CD4-positive, alpha-beta memory T cell (primary cell): ENCODE measurements at places on chromosomes 12 and 14. TPM values are rescaled to one million over a fixed set of nuclear protein-coding genes. Genes with fewer than 3 reads are reported as not detected.

DNA sequence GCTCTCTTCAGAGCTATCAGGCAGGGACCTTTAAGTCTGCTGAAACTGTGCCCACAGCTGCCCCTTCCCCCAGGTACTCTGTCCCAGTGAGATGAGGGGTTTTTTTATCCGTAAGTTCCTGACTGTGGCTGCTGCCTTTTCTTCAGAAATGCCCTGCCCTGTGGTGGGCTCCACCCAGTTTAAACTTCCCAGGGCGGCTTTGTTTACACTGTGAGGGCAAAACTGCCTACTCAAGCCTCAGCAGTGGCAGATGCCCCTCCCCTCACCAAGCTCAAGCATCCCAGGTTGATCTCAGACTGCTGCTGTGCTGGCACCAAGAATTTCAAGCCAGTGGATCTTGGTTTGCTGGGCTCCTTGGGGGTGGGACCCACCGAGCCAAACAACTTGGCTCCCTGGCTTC lies 46.9 kb upstream of the SLC16A7 start:
- no peaks in the 10 kb centered on the region for H3K27me3 ChIP-seq
- H3K36me3 ChIP-seq: no peaks in the 10 kb centered on the region
- H3K27ac ChIP-seq: no peak overlapping the region
- H3K4me3 ChIP-seq: no peak overlapping the region
- no peak for DNase-seq

DNA sequence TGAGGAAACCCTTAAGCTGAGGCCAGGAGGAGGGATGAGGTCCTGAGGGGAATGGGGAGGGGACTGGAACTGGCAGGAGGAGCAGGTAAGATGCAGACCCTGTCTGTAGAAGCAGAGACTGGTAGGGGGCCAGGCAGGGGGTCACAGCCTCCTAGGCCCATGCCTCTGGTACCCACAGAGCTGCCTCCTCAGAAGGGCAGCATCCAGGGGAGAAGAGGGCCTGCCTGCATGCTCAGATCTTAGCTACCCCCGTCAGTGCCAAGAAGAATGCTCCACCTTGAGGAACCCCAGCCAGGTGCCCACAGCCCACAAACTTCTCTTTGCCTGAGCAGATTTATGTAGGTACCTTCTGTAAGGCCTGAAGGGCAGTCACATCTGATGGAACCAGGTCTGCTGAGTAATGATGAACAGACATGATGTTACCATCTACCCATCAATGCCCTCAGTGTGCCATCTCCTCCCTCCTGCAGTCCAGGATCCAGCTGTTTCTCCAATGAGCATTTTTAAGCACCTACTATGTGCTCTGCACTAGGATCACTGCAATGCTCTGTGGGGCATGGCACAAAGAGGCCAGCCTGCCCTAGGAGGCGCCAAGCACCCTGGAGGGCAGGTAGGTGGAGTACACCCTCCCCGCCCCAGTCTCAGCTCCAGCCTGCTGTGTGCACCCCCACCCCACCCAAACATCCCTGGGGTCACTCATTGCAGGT lies 24.8 kb upstream of the ZFP36L1 start:
- H3K4me1 ChIP-seq: peaks cover 93% of the 10 kb centered on the region
- no peaks in the 10 kb centered on the region for H3K36me3 ChIP-seq
- DNase-seq: no peak
- no peaks in the 10 kb centered on the region for H3K27me3 ChIP-seq
- no peak overlapping the region for H3K27ac ChIP-seq

DNA sequence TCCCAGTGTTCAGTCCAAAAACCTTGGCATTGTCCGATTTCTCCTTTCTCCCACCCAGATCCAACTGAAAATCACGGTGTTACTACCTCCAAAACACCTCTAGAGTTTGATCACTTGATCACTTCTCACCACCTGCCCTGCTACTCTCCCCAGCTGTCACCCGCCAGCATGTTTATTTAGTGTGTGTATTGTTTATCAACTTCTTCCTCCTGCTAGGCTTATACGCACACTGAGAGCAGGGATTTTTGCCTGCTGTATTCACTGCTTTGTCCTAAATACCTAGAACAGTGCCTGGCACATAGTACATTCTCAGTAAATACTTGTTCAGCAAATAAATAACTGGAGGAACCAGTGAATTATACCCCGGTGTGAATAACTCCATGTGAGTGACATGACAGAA lies 5.0 kb downstream of the BDKRB1 start:
- H3K27me3 ChIP-seq: no peaks in the 10 kb centered on the region
- no peak for DNase-seq
- no peaks in the 10 kb centered on the region for H3K4me1 ChIP-seq
- no peaks in the 10 kb centered on the region for H3K36me3 ChIP-seq

DNA sequence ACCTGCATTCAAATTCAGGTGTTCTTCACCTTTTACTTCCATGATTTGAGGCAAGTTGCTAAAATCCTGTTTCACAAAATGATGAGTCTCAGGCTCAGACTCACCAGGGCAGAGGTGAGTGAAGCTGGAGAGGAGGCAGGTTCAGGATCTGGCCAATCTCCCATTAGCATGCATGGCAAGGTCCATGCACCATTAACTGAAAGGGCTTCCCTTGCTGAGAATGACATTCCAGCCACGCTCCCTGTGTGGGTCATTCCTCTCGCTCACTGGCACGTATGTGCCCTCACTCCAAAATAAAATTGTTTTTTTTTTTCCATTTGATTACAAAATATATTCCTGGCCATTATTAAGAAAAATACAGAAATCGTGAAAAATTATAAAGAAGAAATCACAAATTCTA lies 257.6 kb downstream of the C12orf75 start:
- no peak for DNase-seq
- H3K27me3 ChIP-seq: no peaks in the 10 kb centered on the region
- H3K4me3 ChIP-seq: no peak overlapping the region

DNA sequence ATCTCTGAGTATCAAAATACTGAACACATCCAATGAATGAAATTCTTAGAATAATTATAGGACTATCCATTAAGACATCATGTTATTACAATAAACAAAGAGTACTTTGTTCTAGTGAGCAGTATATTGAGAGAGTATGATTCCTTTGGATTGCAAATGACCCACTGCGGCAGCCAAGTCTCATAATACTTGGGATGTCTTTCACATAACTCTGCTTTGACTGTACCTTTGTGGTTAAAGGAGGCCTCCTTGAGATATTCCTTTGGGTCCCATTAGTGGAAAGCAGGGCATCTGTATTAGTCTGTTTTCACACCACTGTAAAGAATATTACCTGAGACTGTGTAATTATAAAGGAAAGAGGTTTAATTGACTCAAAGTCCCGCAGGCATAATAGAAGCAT lies 593.8 kb downstream of the TRHDE start:
- no peak overlapping the region for H3K4me3 ChIP-seq
- no peaks in the 10 kb centered on the region for H3K4me1 ChIP-seq
- no peaks in the 10 kb centered on the region for H3K36me3 ChIP-seq

- no peaks in the 10 kb centered on the region for H3K4me1 ChIP-seq
- no peak overlapping the region for H3K4me3 ChIP-seq
- DNase-seq: no peak
- no peaks in the 10 kb centered on the region for H3K27me3 ChIP-seq
Observed at GRCh38 chr12:2976581-2976996, 17.4 kb downstream of the TEAD4 start.

DNA sequence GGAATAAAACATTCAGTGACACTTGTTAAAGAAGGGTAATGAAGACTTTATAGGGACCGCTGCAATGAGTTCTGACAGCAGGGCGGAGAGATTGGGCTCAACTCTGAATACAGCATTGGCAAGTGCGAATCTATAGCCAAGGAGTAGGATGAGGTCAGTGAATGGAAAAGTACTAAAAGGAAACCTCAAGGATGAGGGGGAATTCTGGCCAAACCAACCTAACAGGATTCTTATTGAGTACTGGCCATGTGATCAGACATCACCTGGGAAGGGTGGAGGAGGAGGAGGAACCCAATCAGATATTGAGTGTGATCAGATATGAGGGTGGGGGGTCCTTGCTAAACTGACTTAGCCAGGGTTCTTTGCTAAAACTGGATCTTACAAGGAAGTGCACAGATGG lies 31.0 kb downstream of the DRAM1 start:
- H3K27me3 ChIP-seq: no peaks in the 10 kb centered on the region
- no peak overlapping the region for H3K27ac ChIP-seq
- no peaks in the 10 kb centered on the region for H3K36me3 ChIP-seq
- H3K4me1 ChIP-seq: no peaks in the 10 kb centered on the region
- H3K4me3 ChIP-seq: no peak overlapping the region
- DNase-seq: no peak

DNA sequence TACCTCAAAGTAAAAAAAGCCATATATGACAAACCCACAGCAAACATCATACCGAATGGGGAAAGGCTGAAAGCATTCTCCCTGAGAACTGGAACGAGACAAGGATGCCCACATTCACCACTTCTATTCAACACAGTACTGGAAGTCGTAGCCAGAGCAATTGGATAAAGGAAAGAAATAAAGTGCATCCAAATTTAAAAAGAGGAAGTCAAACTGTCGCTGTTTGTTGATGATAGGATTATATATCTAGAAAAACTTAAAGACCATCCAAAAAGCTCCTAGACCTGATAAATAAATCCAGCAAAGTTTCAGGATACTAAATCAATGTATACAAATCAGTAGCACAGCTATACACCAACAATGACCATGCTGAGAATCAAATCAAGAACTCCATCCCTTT lies 5.2 kb downstream of the NDUFA12 start:
- H3K4me1 ChIP-seq: peaks cover 49% of the 10 kb centered on the region
- H3K36me3 ChIP-seq: peaks cover 5% of the 10 kb centered on the region
- no peak for DNase-seq
- H3K27me3 ChIP-seq: no peaks in the 10 kb centered on the region

DNA sequence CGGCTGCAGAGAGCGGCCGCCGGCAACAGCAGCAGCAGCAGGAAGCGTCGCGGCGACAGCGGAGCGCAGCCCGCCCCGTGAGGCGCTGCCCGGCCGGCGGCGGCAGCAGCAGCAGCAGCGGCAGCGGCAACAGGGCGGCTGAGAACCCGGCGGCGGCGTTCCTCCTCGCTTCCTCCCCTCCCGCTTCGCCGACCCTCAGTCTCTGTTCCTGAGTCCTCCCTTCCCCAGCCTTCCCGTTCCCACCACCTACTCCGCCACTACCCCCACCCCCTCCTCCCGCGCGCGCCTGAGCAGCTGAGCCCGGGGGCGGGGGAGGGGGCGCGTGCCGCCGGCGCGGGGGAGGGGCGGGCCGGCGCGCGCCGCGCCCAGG lies 310 bp downstream of the BICDL1 start:
- no peaks in the 10 kb centered on the region for H3K27me3 ChIP-seq
- peaks cover 36% of the 10 kb centered on the region for H3K4me1 ChIP-seq
- H3K4me3 ChIP-seq: no peak overlapping the region
- H3K36me3 ChIP-seq: peaks cover 7% of the 10 kb centered on the region

- H3K4me1 ChIP-seq: peaks cover 63% of the 10 kb centered on the region
- DNase-seq: no peak
- no peak overlapping the region for H3K27ac ChIP-seq
Observed at GRCh38 chr12:9706086-9706685, 26.7 kb downstream of the CLECL1 start.

- no peak overlapping the region for H3K4me3 ChIP-seq
- DNase-seq: no peak
Observed at GRCh38 chr12:122669397-122670070, 33.6 kb downstream of the HCAR2 start.

GRCh38 chr12:8038659-8039114 lies 6.2 kb downstream of the FOXJ2 start:
- no peaks in the 10 kb centered on the region for H3K27me3 ChIP-seq
- no peak for DNase-seq
- peak overlapping the region; percentile 42 for H3K27ac ChIP-seq
- H3K36me3 ChIP-seq: peaks cover 24% of the 10 kb centered on the region
- peaks cover 59% of the 10 kb centered on the region for H3K4me1 ChIP-seq

DNA sequence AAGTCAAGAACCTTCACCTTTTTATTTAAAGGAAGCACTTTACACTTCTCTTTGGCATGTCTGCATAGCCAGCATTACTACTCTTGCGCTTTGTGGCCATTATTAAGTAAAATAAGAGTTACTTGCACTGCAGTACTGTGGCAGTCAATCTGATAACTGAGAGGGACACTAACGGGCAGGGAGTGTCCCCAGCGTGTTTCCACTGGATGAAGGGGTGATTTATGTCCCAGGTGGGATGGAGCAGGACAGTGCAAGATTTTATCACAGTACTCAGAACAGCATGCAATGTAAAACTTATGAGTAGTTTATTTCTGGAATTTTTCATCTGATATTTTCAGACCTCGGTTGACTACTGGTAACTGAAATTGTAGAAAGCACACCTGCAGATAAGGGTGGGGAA lies 8.1 kb upstream of the M6PR start:
- H3K36me3 ChIP-seq: no peaks in the 10 kb centered on the region
- DNase-seq: no peak
- H3K27ac ChIP-seq: no peak overlapping the region

- no peak overlapping the region for H3K4me3 ChIP-seq
- DNase-seq: no peak
- H3K27me3 ChIP-seq: no peaks in the 10 kb centered on the region
- H3K27ac ChIP-seq: no peak overlapping the region
- no peaks in the 10 kb centered on the region for H3K36me3 ChIP-seq
Observed at GRCh38 chr14:73261520-73262426, 24.5 kb downstream of the PAPLN start.

DNA sequence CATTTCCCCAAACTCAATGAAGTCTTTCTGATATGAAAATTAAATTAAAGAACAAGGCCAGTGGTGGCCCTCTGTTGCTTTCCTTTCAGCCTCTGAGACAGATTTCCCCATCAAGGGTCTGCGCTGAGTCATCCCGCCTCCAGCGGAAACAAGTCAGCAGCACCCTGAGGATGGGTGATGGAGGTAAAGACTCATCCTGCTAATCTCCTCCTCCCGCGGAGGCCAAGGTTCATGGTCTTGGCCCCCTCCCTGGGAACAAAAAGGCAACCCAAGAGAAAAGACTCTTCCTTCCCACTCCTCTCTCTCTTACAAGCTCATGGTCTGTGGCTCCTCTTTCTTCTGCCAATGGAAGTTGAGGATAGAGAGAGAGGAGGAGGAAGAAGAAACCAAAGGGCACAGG lies 9.0 kb upstream of the NUMB start:
- H3K36me3 ChIP-seq: no peaks in the 10 kb centered on the region
- H3K27ac ChIP-seq: no peak overlapping the region
- H3K27me3 ChIP-seq: no peaks in the 10 kb centered on the region
- H3K4me1 ChIP-seq: peaks cover 31% of the 10 kb centered on the region
- H3K4me3 ChIP-seq: no peak overlapping the region

GRCh38 chr14:68941820-68942219 lies 37.3 kb downstream of the ACTN1 start:
- no peaks in the 10 kb centered on the region for H3K27me3 ChIP-seq
- H3K4me1 ChIP-seq: peaks cover 34% of the 10 kb centered on the region
- H3K36me3 ChIP-seq: no peaks in the 10 kb centered on the region
- H3K27ac ChIP-seq: no peak overlapping the region
- no peak overlapping the region for H3K4me3 ChIP-seq
- no peak for DNase-seq

GRCh38 chr14:74495356-74495755 lies 1.8 kb downstream of the ISCA2 start:
- H3K4me1 ChIP-seq: peaks cover 34% of the 10 kb centered on the region
- no peak for DNase-seq
- H3K4me3 ChIP-seq: no peak overlapping the region
- H3K27me3 ChIP-seq: no peaks in the 10 kb centered on the region
- peak overlapping the region; percentile 27 for H3K27ac ChIP-seq
- H3K36me3 ChIP-seq: no peaks in the 10 kb centered on the region

GRCh38 chr14:23533652-23534435 lies 17.7 kb downstream of the ZFHX2 start:
- H3K4me1 ChIP-seq: no peaks in the 10 kb centered on the region
- no peaks in the 10 kb centered on the region for H3K27me3 ChIP-seq
- H3K4me3 ChIP-seq: no peak overlapping the region
- no peak for DNase-seq
- no peak overlapping the region for H3K27ac ChIP-seq

The TFCP2 gene
- 36.4 TPM for total RNA-seq

The HRK gene
- total RNA-seq: not detected

The TAS2R50 gene
- 1.0 TPM for total RNA-seq

The SLC6A12 gene
- total RNA-seq: 0.33 TPM

The GSC gene
- total RNA-seq: 0.35 TPM

The KRT8 gene
- 0.29 TPM for total RNA-seq

The RILPL1 gene
- total RNA-seq: 8.1 TPM

The ADCY6 gene
- total RNA-seq: not detected
